ENCODE measurements at places on chromosomes 2 and 18.

- no peak for DNase-seq
Measured at GRCh38 chr2:85385746-85386145, 24.4 kb downstream of the CAPG start.

- DNase-seq, result no peak
Measured at GRCh38 chr2:26892133-26892532, 44.2 kb downstream of the DPYSL5 start.

- DNase-seq, result no peak
Measured at GRCh38 chr2:26144031-26144430, 28.9 kb upstream of the GAREM2 start.

GRCh38 chr2:43478412-43479086 lies 117.3 kb downstream of the THADA start:
- no peak for DNase-seq

GRCh38 chr2:45623098-45623497 lies 12.0 kb upstream of the SRBD1 start:
- DNase-seq, result no peak

DNA sequence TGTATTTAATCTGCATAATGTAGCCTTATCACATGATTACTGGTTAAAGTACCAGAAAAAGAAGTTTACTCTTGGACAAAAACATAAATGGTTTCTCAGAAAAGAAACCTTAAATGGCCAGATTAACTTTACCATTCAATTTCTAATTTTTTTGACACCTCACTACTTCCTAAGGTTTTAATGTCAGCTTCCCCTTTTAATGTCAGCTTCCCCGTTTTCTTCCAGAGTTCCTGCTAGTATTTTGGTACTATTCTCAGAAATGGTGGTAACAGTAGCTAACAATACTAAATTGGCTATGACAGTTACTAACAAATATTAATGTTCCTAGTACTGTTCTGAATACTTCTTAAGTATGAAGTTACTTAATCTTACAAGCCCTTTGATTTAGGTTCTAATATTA lies 22.4 kb upstream of the SLC8A1 start:
- DNase-seq, result no peak

DNA sequence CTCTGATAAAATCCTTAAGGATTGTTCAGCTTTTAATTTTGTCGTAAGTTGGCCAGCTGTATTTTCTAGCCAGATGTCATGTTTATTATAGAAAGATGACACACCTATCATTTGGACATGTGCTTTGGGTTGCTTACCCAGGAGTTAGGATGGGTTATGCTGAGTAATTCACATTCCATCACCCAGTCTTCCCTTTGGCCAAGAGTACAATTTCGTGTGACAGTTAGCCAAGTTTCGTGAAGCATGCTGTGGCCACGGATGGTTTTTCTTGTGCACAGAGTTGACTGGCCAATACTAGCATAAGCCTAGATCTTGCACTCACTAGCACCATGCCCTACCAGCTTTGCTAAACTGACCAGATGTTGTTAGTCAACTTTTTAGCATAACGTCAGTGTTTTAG lies 5.8 kb downstream of the MAPRE3 start:
- DNase-seq, result no peak

DNA sequence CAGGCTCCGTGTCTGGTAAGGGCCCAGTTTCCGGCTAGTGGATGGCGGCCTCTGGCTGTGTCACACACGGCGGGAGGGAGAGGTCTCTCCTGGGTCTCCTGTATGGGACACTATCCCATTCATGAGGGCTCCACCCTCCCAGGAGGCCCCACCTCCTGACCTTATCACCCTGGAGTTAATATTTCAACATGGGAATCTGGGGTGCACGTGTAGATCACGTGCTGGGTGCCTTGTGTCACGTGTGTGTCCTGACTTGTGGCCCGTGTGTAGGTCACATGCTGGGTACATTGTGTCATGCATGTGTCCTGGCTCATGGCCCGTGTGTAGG lies 9.9 kb downstream of the NEU4 start:
- no peak for DNase-seq

DNA sequence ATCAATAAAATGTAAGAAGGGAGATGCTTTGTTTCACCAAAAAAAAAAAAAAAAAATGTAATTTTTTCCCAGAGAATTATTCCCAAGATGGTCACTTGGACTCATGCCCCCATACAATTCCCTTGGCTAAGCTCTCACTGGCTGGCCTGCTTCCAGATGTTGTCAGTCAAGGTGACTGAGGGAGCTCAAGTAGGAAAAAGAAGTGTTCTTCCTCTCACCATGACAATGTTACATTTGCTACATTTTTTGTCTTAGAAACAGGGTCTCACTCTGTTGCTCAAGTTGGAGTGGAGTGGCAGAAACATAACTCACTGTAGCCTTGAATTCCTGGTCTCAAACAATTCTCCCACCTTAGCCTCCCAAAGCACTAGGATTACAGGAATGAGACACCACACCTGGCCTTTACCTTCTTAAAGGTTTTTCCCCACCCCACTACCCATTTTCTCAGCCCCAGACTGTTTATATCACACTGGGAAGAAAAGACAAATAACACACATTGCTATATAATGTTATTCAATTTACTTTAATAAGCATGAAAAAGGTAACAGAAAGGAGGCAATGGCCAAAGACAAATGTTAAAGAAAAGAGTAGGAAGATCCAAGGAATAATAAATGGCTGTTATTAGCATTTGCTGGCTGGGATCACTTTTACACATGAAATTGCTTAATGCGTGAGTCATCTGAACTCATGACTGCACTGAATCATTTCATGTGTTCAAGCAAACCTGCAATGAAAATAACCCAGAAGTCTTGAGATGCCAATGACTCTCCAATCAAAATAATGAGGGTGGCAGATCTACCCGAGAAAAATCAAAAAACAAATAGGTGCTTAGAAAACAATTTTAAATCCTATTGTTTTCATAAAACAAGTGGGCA lies 45.2 kb downstream of the ACVR1 start:
- DNase-seq, result no peak

DNA sequence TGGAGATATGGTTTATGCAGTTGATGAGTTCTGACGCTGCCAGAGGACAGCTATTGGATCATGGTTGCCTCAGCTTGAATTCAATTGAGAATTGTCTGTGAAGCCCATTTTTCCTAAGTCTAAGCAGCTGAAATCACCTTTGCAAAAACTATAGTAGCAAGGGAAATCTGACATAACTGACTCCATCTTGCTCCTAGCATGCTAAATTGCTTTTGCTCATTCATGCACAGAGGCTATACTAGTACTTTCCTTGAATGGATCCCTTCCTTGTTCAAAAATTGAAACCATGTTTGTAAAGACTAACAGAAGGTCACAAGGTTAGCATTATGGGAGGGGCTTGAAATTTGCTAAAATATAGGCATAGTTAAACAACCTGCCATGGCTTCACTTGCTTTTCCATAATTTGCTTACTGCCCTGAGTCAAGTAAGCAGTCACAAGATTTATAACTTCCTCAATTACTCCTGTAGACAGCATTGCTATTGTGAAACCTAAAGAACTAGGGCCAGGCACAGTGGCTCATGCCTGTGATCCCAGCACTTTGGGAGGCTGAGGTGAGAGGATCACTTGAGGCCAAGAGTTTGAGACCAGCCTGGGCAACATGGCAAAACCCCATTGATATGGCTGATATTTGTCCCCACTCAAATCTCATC lies 41.2 kb downstream of the CHRNA1 start:
- no peak for DNase-seq

GRCh38 chr2:17780546-17780945 lies 26.6 kb downstream of the GEN1 start:
- no peak for DNase-seq

GRCh38 chr2:84838434-84839145 lies 42.3 kb downstream of the TRABD2A start:
- no peak for DNase-seq

DNA sequence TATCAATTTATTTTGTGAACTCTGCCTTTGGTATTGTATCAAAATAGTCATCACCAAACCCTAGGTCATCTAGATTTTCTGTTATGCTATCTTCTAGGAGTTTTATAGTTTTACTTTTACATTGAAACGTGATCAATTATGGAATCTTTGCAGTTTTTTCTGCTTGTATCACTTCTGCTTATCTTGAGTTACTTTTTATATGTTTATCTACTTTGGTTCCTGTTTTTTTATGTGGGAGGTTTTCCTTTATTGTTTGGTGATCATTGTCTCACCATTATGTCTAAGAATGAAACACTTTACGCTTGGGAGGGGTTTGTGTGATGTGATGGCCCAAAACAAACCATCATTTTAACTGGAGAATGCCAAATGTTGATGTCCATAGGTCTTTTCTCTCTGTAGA lies 261.2 kb downstream of the SPAG16 start:
- DNase-seq, result no peak

DNA sequence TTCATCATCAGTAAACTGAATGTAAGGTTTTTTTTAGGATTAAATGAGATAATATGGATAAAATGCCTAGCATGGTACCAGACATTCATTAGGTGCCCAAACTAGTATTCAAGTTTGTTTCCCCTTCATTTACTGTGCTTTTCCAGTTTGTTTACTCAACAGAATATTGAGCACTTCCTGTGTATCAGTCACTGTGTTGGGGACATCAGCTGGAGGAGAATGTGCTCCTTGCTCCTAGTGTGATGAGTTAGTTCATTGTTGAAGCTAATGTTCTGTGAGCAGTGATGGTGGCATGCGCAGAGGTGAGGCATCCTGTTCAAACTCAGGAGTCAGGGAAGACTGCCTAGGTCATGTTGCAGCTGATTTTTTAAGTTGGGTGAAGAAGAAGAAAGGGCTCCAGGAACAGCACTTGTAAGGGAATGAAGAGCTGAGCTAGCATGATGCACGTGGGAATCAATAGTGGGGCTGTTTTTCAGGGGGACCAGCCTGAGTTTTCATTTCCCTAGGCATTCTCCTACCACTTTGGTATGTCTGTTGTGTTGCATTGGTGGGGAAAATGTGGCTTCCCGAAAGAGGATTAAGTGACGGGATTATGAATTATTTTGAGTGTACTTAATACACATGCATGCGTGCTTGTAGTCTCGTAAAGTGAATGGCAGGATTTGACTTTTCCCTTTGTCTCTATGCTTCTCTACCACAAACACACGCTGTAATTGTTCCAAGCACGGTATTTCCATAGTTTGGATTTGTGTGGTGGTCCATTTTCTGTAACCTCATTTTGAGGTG lies 23.7 kb downstream of the TTLL4 start:
- DNase-seq, result no peak

GRCh38 chr2:145137211-145137610 lies 617.3 kb upstream of the ZEB2 start:
- no peak for DNase-seq

- no peak for DNase-seq
Measured at GRCh38 chr18:12056034-12056883, 37.4 kb upstream of the ANKRD62 start.

DNA sequence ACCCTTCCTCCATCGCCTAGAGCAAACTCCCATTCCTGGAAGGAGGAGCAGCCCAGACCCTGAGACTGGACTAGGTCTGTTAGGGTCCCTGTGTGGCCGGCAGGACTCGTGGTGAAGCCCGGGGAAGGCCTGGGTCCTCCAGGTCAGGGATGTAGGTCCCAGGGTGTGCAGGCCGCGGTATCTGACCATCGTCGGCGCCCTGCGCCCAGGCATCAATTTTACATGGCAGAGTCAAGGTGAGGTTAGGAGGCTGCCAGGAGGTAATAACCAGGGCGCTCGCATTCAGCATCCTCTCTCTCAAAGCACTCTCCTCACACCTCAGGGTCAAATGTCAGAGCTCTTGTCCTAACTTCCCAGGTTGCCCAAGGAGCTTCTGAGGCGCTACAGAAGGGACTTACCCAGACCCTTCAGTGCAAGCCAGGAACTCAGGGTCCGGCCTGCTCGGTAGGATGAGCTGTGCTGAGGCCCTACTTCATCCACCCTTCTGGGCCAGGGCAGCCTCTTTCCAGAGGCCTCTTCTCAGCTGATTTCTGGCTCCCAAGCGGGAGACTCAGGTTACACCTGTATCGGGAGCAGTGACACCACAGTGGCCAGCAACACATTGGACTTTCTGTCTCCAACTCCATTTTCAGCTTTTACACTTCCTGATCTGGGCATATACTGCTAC lies 628 bp downstream of the SH2D6 start:
- DNase-seq, result no peak

DNA sequence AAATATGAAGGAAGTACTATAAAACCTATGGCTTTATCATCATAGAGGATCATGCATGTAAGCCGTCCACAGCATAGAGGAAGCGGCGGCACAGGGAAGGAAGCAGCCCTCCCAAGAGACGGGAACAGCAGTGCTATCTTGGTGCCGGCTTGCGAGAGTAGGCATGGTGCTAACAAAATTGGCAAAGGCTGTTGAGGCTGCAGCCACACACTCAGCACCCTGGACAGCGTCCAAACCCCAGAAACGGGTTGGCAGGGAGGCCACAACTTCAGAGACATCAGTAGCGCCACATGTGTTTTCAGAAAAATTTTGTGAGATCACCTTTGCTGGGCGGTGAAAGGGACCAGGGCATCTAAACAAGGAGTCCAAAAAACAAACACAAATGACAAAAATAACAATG lies 37.7 kb downstream of the NETO1 start:
- no peak for DNase-seq

DNA sequence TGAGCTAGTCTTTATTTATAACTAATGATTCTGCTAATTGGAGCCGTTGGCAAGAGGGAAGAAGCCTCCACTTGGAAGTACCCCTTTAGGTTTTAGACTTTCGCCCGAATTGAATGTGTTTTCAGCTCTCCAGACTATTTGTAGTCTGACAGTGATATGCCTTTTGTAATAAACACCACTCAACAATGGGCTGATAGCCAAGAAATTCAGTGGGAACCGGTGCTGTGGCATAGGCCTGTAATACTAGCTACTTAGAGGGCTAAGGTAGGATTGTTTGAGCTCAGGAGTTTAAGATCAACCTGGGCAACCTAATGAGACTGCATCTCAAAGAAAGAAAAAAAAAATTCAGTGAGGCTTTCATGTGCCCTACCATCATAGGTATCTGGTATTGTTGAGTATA lies 13.6 kb upstream of the ZSCAN30 start:
- DNase-seq, result no peak

DNA sequence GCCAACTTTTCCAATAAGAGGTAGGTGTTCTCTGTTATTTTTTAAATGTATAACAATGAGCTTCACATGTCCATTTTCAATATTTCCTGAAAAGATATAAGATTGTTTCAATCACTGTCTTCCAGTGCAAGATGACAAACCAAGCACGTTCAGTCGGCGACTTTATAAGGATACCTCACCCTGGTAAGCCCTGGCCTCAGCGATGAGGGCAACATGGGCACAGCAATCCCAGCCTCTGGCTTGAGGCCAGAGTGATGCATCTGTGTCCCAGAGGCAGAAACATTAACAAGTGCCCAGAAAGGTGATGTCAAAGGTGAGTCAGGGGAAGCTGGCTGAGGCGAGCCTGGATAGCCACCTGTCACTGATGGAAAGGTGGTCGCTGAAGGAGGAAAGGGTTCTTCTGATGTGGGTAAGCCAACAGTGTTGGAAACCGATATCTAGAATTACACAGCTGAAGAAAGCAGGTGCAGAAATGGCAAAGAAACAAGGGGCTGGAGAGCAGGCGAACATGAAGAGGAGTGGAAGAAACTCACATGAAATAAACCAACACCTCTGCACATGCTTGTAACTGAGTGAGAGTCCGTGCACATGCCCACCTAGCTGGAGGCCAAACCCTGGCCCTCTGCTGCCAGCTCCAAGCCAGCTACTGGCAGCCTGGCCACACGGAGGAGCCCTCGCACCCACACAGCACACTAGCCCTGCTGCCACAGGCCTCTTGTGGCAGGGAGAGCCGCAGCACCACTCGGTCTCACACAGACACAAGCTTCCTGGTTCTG lies 65.5 kb downstream of the FBXO15 start:
- peak; percentile 48 for DNase-seq

- no peak for DNase-seq
Measured at GRCh38 chr2:72026819-72027425, 120.7 kb downstream of the CYP26B1 start.

Data from activated CD4-positive, alpha-beta T cell treated with anti-CD3 and anti-CD28 coated beads, Interleukin-2, amount 50 U/mL, for 24 hours (primary cell).